Activated T-cell treated with anti-CD3 and anti-CD28 coated beads for 48 hours (primary cell): ENCODE measurements at places on chromosomes 2 and 18.

DNA sequence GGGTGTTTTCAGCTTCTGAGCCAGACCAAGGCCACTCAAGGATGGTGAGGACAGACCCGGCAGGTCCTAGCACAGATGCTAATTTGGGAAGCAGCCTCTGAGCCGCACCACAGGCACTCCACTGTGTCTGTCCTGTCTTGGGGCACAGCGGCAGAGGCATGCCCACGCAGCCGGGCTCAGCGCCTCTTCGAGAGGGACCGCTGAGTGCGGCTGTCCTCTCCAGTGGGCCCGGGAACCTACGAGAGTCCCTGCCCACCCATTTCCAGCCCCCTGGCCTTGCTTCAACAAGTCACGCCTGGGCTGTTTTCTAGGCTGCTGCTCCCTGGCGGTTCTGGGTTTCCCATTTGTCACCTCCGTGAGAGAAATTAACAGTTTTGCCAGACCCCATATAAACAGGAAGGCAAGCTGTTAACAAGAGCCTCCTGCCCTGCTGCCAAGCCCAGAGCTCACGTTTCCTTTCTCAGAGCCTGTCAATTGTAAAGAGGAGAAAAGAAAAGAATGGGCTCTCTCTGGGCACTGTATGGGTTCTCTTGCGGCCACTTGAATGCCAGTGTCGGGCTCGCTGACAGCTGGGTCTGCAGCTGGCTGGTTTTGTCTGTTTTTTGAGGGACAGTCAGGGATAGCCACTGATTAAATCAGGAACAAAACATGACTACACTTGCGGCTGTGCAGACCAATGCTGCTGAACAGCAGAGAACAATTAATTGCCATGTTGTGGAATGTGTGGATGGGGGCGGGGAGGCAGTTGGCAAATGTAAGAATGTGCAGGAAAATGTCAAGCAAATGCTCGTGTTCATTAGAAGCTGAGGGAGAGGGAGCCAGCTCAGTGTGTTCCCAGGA, 30.6 kb downstream of the TMEM17 start:
- no peak for DNase-seq

- no peak for DNase-seq
Observed at GRCh38 chr2:51693640-51694039, 661.7 kb upstream of the NRXN1 start.

GRCh38 chr18:58671632-58672564, 633 bp downstream of the MALT1 start:
- no peak for DNase-seq

DNA sequence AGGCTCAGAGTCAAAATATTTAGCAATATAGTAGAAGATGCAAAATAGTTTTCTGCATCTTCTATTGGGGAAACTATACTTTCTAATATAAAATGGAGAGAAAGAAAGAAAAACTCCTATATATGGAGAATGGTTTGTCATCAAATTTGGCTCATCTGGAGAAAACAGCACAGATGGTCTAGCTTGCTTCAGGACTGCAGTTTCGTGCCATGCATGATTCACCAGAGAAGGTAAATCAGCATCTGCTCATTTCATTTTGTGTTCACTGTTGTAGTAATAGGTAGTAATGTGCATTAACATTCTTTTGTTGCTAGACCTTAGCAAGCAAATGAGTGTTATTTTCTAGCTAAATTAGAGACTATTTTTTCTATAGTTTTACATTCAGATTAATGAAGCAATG, 179.0 kb downstream of the ASXL3 start:
- DNase-seq = no peak

GRCh38 chr2:140998017-140998416, 1132.8 kb downstream of the LRP1B start:
- DNase-seq = no peak
